Stimulated activated CD4-positive, alpha-beta T cell treated with anti-CD3 and anti-CD28 coated beads, Interleukin-2, amount 100 ng/mL, for 24 hours (primary cell): ENCODE measurements at places on chromosomes 4 and X.

- DNase-seq = no peak
Observed at GRCh38 chr4:7557456-7557855, 122.7 kb upstream of the PSAPL1 start.

GRCh38 chr4:5709207-5709575, 832 bp upstream of the EVC2 start:
- DNase-seq = no peak

GRCh38 chrX:132592880-132593279, 104.0 kb upstream of the MBNL3 start:
- DNase-seq = no peak

- DNase-seq = peak; percentile 15
Observed at GRCh38 chr4:118086344-118086743, 52.1 kb downstream of the NDST3 start.

DNA sequence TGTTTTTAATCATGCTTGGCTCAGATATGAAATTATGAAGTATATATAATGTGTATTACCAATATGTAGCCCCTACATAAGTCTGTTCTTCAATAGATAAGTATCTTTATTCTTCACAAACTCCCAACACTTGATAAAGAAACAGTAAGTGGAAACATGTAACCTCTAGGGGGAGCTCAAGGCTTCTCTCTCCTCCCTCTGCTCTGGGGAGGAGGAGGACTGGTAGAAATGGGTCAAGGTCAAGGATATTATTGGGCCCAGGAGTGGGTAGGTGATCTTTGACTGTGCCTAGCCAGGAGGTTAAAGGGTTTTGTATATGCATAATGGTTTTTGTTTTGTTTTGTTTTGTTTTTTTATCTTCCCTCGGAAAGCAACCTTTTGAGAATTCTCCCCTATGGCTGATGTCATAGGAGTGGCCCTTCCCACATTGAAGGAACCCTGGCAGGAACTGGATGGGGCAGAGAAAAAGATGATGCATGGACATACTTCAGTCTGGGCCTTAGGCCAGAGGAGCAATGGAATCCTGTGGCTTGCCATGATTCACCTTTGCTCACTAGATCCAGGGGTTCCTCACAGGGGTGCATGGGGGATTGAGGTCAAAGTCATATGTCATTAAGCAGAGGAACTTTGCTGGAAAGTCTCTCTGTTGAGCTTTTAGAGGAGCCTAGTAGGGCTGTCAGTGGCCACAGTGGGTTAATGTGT, 460.3 kb downstream of the MID1IP1 start:
- no peak for DNase-seq

- no peak for DNase-seq
Observed at GRCh38 chr4:59122626-59123025, 2012.4 kb upstream of the IGFBP7 start.

GRCh38 chr4:87521319-87521718, 7.9 kb downstream of the SPARCL1 start:
- no peak for DNase-seq

GRCh38 chr4:109877400-109877799, 29.5 kb downstream of the LRIT3 start:
- DNase-seq = no peak

- peak; percentile 8 for DNase-seq
Observed at GRCh38 chr4:150402871-150403272, 179.1 kb upstream of the MAB21L2 start.

- DNase-seq = no peak
Observed at GRCh38 chrX:16137416-16138107, 14.2 kb downstream of the GRPR start.

DNA sequence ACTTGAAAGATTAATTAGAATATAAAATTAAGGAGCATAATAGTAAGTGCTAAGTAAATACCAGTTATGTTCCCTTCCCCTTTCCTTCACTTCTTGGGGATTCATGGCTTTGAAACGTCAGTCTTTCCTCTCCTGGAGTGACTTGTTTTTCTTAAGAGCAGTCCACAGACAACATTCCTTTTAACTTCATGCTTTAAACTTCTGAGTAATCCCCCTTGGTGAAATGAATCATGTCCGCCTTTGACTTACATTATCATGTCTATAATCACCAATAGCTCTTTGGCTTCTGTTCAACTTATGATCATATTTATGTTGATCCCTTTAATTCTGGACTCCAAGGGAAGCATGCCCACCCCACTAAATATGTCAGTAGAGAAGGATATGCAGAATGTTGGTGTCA, 1012.1 kb upstream of the SLIT2 start:
- no peak for DNase-seq

GRCh38 chr4:135238940-135239339, 1037.4 kb upstream of the PABPC4L start:
- DNase-seq = no peak

DNA sequence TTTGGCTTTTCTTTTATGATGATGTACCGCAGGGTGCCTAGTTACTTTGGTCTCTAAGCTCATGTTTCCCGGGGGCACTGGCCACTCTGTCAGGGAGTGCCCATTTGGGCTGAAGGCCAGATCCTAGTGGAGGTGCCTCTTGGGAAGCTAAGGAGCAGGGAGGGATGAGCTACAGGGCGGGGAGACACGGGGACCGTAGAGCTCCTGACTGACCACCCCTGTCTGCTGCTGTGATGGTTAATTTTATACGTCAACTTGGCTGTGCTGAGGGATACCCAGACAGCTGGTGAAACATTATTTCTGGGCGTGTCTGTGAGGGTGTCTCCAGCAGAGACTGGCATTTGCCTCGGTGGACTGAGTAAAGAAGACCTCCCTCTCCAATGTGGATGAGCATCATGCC, 24.9 kb upstream of the CLDN24 start:
- no peak for DNase-seq

DNA sequence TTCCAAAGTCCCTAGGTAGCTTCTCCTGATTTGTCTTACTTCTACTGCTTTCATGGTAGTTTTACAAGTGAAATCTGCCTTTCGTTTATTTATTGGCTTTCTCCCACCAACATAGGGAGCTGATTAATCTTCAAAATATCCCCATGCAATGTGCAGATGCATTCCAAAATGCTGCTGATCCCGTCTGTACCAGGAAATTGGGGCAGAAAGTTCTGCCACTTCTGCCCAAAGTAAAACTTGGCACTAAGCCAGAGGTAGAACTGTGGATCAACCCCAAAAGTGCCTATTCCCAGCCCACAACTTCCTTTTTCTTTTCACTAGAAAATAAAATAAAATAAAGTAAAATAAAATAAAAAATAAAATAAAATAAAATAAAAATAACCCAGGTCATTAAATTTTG, 47.3 kb upstream of the PPARGC1A start:
- no peak for DNase-seq

- DNase-seq = no peak
Observed at GRCh38 chr4:173802662-173803022, 272.6 kb upstream of the HAND2 start.

GRCh38 chrX:40727581-40728252, 7.6 kb downstream of the MED14 start:
- no peak for DNase-seq

- DNase-seq = no peak
Observed at GRCh38 chr4:16686195-16686594, 212.2 kb downstream of the LDB2 start.

- no peak for DNase-seq
Observed at GRCh38 chr4:109703664-109704361, 568 bp upstream of the CASP6 start.

GRCh38 chr4:99252746-99253145, 33.7 kb upstream of the ADH6 start:
- no peak for DNase-seq

- no peak for DNase-seq
Observed at GRCh38 chr4:57430726-57431125, 320.5 kb upstream of the IGFBP7 start.

DNA sequence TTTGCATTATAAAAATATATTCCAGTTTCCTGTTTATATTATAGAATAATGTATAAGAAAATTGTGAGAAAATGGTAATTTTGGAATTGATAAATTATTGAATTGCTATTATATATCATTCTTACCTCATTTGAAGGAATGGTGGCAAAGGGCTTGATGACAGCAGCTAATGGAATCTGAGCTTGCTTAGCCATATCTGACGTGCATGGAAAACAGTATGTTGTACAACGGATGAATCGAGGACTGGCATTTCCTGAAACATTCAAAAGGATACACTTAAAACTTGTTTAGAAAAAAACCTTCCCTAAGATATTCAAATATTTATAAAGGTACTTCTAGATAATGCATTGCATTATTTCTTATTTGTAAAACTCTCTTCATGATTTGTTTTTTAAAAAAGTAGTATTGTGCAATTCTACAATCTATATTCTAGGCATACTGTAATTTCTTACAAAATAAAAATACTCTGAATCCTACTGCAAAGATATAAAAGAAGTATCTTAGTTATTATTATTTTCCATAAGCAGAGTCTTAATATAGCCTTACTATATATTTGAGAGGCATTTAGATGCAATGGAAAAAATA, 38.3 kb downstream of the SEC24D start:
- DNase-seq = no peak

DNA sequence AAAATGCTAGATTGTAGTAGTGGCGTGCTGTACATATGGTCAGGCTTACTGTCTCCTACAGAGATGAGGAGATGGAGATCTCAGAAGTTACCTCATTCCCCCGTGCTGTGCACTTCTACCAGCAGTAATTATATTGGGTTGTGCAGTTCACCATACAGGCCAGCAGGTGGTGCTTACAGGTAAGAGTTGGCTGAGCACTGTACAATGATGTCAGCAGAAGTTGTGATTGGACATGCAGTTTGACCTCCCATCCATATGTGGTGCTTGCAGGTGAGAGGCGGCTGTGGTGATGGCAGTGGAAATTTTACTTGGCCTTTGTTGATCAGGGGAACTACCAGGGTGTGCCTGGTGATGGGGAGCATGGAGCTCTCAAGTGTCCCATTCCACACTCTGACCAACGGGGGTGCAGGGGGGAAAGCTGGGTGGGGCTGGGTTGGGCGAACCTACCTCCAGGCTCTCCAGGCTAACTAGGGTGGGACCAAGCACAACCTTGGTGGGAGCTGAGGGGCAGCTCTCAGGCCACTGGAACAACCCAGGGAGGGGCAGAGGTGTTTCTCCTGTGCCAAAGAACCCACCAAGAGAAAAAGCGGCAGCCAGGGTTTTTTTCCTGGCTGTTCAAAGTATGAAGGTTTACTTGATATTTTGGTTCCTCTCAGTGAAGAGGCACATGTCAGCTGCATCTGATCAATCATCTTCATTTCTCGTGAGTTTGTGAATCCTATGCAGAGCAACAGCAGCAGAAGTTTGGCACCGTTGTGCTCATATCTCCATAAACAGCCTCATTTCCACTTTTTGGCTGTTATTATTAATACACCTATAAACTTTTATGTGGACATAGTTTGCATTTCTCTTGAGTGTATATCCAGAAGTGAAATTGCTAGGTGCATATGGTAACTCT, 73.8 kb upstream of the FREM3 start:
- DNase-seq = peak; percentile 32

DNA sequence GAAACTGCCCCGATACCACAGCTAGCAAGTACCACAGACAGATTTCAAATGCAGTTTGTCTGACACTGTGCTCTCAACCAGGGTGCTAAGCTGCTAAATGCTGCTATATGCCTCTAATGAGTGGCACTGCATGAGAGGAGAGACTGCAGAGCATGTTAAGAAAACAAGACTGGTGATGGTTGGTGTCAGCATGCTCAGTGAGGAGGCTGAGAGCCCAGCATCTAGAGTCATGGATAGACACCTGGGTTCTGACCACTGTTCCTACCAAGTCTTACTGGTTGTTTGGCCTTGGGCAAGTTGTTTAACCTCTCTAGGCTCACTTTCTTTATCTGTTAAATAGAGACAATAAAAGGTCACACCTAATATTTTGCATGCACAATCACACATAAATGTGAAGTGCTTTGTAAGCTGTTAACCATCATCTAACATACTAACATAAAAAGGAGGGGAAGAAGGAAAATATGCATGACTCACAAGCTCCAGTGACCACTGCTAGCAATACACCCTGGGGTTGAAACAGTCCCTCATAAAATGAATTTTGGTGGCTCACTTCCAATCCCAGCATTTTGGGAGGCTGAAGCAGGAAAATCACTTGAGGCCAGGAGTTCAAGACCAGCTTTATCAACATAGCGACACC, 20.7 kb downstream of the HHIP start:
- DNase-seq = no peak

DNA sequence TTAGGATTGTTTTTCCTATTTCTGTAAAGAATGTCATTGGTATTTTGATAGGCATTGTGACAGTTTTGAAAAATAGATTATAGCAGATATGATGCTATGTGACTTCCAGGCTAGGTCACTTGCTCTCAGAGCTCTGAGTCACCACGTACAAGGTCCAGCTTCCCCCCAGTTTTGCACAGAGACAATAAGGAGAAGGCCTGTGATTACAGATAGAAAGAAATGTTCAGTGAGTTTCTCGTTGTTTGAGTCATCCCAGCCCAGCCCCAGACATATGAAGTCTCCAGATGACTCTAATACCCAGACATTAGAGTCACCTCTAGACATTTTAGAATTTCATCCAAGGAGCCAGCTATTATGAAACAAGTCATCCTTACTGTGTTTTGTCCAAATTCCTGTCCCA, 57.2 kb downstream of the MFAP3L start:
- no peak for DNase-seq

DNA sequence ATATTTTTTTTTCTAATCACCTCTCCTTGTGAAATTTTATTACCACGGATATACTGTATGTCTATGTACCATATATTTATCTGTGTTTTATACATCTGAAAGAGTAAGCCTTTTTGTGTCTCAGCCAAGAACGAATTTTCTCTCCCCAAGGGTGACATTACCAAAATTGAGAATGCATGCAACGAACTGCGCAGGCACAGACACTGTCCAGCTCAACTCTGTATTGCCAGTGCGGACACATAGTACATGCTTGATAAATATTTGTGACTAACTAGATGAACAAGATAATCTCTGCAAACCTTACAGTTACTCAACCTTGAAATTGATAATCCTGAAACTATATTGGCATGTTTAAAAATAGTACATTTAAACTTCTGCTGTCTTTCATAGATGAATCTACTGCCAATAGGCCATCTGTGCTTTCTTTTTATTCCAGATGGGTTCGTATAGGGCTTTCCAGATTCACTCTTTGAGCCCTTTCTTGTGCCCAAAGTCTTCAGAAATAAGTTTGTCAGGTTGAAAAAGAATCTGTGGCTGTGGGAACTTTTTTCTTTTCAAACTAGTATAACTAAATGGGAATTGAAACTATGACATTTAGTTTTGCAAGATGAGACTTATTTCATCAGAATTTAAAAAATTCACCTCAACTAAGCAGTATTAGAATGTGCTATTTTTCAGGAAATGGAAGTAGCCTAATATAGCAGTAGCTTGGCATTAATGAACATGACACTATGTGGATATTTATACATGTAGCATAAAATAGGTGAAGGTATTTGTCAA, 38.9 kb downstream of the DTHD1 start:
- DNase-seq = no peak

GRCh38 chrX:130030826-130031225, 48.4 kb downstream of the BCORL1 start:
- DNase-seq = no peak
